Left lung (tissue), 14 donors: ENCODE measurements at places on chromosomes 13 and 19.

DNA sequence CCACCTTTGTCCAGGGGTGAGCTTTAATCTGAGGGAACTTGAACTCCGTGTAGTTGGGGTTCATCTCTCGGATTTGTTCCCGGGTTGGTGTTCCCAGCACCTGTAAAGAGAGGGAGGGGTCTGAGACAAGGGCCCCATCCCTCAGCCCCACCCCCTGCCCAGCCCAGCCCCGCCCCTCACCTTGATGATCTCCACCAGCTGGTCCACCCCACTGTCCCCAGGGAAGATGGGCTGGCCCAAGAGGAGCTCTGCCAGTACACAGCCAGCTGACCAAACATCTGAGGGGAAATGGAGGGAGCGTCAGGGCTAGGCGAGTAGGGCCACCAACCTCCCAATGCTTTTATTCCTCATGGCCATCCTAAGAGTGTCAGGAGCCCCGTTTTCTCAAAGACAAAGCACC lies 9.3 kb downstream of the GSK3A start:
- no peak for DNase-seq

GRCh38 chr13:25616674-25617073 lies 244.9 kb downstream of the ATP8A2 start:
- no peak for DNase-seq

DNA sequence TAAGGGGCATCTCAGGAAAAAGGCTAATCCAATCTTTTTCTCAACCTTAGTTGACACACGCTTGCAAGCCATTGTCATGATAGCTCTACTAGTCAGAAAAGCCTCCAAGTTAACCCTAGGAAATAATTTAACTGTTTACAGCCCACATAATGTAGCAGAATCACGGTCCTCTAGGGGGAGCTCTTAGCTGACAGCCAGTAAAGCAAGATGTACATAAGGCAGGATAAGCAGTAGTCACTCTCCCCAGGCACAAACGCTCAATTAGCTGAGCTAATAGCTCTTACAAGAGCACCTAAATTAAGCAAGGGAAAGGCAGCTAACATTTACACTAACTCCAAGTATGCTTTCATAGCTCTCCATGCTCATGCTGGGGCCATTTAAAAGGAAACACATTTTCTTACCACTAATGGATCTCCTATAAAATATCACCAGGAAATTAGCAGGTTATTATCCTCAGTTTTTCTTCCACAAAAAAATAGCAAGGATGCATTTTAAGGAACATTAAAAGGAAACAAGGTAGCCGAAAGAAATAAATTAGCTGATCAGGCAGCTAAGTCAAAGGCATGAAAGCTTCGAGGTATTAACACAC lies 33.7 kb upstream of the ZSCAN5A start:
- DNase-seq: no peak

- no peak for DNase-seq
These were observed 447.3 kb downstream of the GPC6 start for GRCh38 chr13:93673885-93674284.

- DNase-seq: no peak
These were observed 17.9 kb upstream of the GAS6 start for GRCh38 chr13:113881614-113882266.

- DNase-seq: no peak
These were observed 543.0 kb downstream of the IRS2 start for GRCh38 chr13:109243311-109243951.

DNA sequence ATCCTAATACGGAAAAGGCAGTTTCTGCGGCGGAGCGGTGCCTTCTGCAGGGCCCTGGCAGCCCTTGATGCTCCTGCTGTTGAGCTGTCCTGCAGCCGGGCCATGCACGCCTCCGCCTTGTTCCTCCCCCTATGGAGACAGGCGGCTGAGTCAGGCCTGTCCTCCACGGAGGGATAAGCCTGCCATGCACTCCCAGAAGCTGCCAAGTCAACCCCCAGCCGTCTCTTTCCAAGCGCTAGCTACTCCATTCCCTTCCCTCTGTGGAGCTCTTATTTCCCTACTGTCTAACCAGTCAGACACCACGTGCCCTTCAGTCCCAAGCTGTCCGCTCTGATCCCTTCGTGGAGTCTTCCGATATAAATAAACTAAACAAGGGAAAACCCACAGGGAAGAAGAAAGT lies 197.0 kb downstream of the COL4A1 start:
- no peak for DNase-seq

GRCh38 chr13:114107686-114108081 lies 24.7 kb downstream of the RASA3 start:
- peak; percentile 38 for DNase-seq

DNA sequence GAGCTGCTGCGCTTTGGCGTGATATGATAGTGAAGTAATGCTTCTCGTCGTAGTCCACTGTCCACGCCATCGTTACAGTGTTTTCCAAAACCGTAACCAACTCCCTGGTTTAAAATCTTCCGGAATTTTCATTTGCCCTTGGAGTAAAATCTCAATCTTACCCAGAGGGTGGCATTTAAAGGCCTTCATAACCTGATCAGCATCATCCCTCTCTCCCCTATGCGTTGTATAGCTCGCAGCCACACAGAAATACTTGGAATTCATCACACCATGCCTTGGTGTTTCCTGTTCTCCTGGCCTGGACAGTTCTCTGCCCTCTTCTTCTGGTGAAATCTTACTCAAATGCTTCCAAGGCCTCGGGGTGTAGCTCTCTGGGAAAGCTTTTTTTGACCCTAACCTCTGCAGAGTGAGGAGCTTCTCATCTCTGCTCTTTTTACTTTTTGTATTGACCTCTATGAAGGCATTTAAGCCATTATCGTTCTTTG lies 839 bp downstream of the MPHOSPH8 start:
- no peak for DNase-seq

GRCh38 chr19:32599736-32600157 lies 18.8 kb downstream of the PDCD5 start:
- DNase-seq: no peak

- DNase-seq: no peak
These were observed 84.7 kb upstream of the DOCK9 start for GRCh38 chr13:99062593-99062992.

- DNase-seq: no peak
These were observed 50.8 kb downstream of the USP12 start for GRCh38 chr13:27120811-27121210.

- DNase-seq: no peak
These were observed 37.7 kb downstream of the RAP2A start for GRCh38 chr13:97471711-97472110.

- no peak for DNase-seq
These were observed 560.4 kb downstream of the GPC6 start for GRCh38 chr13:93786846-93787489.

DNA sequence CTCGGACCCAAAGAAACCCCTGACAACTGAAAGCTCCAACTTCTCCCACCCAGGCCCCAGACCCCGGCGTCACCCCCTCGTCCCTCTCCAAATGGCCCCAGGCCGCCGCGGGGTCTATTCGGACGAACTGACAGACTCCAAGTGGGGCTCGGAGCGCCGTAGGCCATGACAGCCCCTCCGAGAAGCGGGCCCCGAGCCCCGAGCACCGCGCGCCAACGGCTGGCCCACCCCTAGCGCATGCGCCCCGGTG lies 360 bp downstream of the DDX39A start:
- DNase-seq: peak; percentile 93

DNA sequence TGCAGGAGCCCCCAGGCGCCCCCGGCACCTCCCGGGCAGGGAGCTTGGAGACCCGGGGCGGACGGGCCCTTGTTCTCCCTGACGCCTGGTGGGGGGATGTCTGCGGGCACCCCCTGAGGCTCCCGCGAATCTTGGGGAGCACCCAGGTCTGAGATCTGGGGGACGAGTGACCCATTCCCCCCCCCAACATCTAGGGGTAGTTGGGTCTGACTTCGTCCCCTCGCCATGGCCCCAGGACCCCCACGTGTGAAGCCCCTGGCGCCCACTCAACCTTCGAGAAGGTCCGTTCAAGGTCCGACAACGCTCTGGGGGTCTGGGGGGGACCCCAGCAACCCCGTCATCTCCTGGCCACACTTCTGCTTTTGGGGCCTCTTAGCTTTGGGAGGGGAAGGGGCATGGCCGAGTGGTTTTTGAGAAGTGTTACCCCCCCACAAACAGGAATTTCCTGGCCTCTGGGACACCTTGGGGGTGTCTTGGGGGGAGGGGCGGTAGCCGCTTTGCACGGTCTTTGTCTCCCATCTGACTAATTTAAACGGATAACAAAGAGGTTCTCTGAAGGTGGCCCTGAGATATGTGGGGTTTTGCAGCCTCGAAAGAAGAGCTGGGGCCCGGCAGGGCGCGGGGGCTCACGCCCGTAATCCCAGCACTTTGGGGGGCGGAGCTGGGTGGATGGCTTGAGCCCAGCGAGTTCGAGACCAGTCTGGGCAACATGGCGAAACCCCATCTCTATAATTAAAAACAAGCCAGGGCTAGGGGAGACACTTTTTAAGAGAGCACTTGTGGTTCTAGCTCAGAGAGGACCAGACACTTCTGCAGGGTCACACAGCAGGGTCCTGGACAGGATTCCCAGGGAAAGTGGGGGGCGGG lies 608 bp downstream of the CNN2 start:
- peak; percentile 71 for DNase-seq

- no peak for DNase-seq
These were observed 610.0 kb downstream of the EFNB2 start for GRCh38 chr13:105925496-105925895.

DNA sequence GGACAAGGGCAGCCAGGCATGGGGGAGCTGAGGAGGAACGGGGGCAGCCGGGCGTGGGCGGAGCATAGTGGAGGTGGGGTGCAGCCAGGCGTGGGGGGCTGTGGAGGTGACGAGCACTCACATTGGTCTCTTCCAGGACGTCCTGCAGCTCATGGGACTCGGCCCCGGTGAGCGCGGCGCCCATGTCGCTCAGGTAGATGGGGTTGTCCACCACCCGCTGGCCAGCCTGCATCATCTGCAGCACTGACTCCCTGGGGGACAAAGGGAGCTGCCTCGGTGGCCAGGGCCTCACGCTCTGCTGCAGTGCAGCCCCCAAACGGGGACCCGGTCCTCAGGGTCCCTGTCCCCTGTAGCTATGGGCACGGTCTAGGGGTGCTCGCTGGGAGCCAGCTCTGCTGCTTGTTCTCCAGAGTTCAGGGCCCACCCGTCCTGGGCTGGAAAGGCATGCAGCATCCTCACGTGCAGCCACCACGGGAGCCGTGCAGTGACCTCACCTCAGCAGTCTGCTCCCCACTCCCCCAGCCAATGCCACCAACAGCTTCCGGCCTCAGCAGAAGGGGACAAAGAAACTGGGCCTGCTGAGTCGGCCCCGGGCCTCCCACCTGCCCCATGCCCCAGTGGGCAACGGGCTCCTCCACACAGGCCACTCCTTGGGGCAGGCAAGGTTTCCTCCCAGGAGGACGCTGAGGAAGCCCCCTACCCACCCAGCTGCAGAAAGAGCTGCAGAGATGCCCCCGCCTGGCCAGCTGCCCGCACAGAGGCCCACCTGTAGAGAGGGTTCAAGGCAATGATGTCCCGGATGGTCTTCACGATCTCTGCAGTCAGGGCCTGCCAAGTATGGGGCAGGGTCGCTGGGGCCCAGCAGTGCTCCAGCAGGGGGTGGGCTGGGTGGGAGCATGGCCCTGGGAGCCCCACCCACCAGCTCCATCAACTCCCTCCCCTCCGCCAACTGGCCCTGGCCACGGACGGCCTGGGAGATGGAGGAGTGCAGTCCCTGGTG lies 12.1 kb downstream of the LONP1 start:
- DNase-seq: no peak

- DNase-seq: peak; percentile 100
These were observed at the start of gene ZNF471 for GRCh38 chr19:56507446-56508289. ZNF471 (plus strand) TSS chr19:56507855; CDS start chr19:56511572, 3,717 bp downstream.

- DNase-seq: no peak
These were observed 1163.9 kb downstream of the DIAPH3 start for GRCh38 chr13:58999851-59000250.

DNA sequence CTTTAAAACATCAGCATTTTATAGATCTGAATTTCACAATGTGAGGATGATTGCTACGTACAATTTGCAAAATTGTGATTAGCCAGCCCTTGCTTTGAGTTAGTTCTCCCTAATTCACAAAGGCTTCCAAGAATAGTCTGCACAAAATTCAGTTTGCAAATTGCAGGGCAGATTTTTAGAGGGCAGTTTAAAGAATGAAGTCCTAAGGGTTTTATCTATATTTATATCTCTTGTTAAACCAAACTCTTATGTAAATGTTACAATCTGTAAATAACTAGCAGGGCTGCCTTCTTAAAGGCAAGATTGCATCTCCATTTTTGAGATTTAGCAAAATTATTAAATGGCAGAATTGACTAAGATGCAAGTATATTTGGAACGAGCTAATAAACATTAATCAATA lies 52.8 kb upstream of the ZNF536 start:
- DNase-seq: no peak

GRCh38 chr19:3721131-3721886 lies 13.1 kb downstream of the TJP3 start:
- DNase-seq: peak; percentile 60

DNA sequence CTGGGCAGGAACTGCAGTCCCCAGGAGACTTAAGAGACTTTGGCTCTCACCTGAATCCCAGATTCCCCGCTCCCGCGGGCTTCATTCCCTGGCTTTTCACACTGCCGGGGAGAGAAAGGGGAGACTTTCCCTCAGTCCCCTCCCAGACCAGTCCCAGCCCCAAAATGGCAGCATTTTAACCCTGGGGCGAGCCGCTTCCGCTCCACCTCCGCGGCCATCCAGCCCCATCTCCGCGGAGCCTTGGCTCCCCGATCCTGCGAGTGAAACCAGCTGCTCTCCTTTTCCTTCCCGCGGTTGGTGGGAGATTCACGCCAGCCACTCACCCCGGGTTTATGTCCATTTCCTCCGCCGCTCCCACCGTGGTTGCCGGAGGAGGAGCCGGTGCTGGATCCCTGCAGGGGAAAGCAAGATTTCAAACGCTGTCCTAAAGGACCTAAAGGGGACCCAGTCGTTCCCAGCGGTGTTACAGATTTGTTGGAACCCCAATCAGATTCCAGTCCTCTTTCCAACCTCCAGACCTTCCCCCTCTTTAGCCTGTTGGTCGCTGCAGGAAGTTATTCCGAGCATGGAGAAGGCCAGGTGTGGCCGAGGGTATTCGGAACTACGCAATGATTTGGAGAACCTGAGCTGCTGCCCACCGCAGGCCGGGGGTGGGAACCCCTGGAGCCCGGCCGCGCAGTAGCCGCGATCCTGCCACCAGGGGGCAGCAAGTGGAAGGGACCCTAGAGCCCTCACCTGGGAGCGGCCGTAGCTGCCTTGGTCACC lies 3.4 kb downstream of the DMKN start:
- DNase-seq: peak; percentile 84

- DNase-seq: no peak
These were observed 8.7 kb downstream of the IFNL1 start for GRCh38 chr19:39304701-39305571.

- no peak for DNase-seq
These were observed 16.9 kb upstream of the ZNF254 start for GRCh38 chr19:24069905-24070657.

GRCh38 chr19:305240-306150 lies 14.3 kb upstream of the PLPP2 start:
- no peak for DNase-seq

GRCh38 chr13:111575719-111576118 lies 255.3 kb downstream of the TEX29 start:
- DNase-seq: no peak

DNA sequence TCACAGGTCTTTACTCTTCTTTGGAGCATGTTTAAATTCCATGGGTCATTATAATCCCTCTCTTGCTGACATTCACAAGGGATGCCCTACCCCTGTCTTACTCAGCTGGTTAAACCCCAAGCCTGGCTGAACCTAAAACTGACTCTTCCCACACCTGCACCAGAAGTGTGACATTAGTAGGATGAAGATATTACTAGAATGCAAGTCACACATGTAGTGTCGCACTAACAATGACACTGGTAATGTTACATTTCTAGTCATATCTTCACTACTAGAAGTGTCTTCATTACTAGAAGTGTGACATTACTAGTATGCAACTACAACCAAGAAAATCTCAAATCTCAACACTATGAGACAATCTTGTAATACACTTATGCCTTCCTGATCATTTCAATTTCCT lies 14.2 kb downstream of the ZAR1L start:
- no peak for DNase-seq
